ENCODE measurements at places on chromosomes 12 and 14. TPM values are rescaled to one million over a fixed set of nuclear protein-coding genes. Genes with fewer than 3 reads are reported as not detected.

- DNase-seq: no peak
Measured at GRCh38 chr12:99529966-99530365, 117.6 kb upstream of the GARIN6 start.

DNA sequence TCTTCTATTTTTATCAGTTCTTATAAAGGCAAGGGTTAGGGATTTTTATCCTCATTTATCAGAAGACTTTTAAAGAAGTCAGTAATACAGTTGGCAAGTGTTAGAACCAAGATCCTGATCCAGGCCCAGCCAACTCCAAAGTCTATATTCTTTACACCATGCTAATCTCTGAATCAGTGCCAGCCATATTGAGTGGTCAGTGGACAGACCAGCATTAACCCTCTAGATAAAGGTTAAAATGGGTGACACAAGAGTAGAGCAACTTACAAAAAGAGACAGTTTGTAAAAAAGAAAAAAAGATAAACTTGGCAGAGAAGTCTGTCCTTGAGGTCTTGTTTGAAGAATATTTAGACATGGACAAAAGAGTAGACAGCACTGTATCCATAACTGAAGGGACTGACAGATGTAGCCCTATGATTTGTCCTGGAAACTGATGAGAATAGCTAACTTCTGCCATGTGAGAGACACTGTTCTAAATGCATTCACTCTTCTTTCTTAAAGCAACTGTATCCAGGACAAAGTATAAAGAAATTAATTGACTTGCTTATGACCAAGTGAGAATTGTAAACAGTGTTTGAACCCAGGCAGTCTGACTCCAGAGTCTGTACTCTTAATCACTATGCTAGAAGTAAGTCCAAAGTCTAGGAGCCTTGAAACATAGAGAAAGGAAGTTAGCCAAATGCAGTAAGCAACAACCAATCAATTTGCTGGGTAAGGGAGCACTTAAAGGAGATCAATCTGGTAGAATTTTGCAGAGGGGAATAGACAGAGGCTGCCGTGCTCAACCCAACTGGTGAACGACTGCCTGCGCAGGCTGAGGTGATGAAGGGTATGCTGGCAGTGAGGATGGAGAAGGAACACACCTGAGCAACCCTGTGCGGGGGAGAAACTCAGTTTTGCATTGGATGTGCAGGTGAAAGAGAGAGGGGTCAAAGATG, 103.7 kb downstream of the TTC6 start:
- DNase-seq: no peak

DNA sequence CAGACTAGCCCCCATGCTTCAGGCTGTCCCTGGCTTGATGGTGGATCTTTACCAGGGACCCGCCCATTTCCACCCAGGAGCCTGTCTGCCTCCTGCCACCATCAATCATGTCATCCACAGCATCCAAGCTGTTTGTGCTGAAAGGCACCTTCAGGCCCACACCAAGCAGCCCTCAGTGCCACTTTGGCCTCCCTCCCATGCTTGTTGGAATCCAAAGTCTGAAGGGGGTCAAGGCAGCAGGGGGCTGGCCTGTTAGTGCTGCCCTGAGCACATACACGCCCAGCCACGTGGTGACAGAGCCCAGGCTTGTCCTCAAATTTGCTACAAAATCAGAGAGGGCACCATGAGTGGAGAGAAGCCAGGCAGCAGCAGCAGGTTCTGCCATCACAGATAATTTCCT, 1146.8 kb downstream of the FSCB start:
- no peak for DNase-seq

DNA sequence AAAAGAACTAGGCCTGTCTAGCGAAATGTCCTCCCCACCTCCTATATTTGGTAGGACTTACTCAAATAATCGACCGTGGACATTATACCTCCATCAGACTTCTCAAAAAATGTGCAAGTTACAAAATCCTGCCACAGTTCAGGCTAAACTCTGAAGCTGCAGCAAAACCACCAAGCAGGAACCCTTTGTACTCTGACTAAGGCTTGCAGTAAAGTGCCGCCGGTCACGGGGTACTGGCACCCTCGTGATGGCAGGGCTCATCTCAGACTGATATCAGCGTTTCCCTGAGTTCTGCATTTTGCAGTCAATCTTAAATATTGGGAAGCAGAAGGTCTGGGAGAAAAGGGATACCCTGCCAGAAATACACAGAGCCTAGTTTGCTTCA, 17.1 kb downstream of the SLC11A2 start:
- DNase-seq: no peak

DNA sequence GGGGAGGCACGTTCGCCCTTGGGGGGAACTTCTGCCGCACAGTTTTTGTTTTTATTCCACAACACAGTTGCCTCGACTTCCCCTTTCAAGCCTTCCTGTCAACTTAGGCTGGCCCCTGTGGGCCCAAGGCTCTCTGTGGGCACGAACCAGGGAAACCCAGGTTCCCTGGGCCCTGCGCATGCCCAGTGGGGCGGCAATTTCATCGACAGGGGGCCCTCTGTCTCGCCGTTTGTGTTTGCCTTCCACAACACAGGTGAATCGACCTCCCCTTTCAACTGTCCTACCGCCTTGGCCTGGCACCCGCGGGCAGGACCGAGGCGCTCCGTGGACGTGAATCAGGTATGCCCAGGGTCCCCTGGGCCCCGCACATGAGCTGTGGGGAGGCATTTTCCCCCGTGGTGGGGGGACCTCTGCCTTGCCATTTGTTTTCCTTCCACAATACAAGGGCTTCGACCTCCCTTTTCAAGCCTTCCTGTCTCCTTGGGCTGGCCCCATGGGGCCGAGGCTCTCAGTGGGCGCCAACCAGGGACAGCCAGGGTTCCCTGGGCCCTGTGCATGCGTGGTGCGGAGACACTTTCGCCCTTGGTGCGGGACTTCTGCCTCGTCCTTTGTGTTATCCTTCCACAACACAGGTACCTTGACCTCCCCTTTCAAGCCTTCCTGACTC, 354.0 kb downstream of the ALG10 start:
- DNase-seq: no peak

DNA sequence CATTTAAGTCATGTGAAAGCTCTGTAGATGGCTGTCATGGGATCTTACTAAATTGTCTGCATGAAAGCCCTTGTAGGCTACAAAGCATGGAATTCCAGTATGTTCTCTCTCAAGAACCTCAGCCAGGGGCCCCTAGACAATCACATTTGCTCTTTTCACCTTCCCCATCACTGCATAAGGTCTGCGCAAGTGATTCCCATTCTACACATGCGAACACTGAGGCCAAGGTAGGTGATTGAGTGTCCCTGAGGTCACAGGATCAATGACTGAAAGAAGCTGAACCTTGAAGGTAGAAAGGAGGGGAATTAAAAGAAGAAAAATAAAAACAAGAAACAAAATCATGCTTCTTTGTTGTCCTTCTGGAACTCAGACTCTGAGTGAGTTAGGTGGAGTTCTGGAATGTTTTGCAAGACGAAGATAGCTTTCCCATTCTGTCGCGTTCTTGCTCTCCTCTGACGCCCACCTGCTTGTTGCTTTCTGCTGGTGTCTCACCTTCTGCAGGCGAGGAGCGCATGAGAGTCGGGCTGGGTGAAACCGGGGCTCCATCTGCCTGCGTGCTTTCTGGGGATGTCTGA, 79.9 kb downstream of the SPRING1 start:
- DNase-seq: no peak

- DNase-seq: no peak
Measured at GRCh38 chr12:78672033-78672432, 192.5 kb upstream of the SYT1 start.

The TMEM106C gene
- polyA plus RNA-seq: 126 TPM

The KRT7 gene
- 173 TPM for polyA plus RNA-seq

The KRT82 gene
- polyA plus RNA-seq: not detected

The RILPL1 gene
- polyA plus RNA-seq: 19.0 TPM

The RNF212B gene
- polyA plus RNA-seq: 2.8 TPM

The SYT1 gene
- 0.69 TPM for polyA plus RNA-seq
